ENCODE measurements at places on chromosomes 11 and 22.

GRCh38 chr11:57100638-57101331 lies 81.0 kb upstream of the LRRC55 start:
- DNase-seq, result no peak

- DNase-seq, result no peak
Measured at GRCh38 chr11:16468735-16469453, 112.5 kb upstream of the SOX6 start.

- no peak for DNase-seq
Measured at GRCh38 chr11:73141031-73141308, 1.1 kb downstream of the FCHSD2 start.

DNA sequence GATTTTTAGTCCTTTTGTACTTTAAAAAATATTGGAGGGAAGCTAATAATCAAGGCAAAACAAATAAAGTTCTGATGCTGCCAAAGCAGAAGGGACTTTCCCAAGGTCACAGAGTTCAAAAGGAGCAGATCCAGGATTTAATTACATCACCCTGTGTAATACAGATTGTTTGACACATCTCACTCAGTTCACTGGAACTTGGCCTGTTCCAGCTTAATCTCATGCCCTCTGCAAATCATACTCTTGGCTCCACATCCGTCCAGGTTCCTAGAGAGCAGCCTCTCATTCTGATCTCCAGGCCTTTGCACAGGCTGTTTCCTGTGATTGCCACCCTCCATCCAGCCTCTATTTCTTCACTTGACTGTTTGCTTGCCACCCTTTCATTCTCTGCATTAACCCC lies 151.7 kb downstream of the SPON1 start:
- DNase-seq, result no peak

- DNase-seq, result no peak
Measured at GRCh38 chr11:62256281-62256680, 13.7 kb upstream of the SCGB2A2 start.

DNA sequence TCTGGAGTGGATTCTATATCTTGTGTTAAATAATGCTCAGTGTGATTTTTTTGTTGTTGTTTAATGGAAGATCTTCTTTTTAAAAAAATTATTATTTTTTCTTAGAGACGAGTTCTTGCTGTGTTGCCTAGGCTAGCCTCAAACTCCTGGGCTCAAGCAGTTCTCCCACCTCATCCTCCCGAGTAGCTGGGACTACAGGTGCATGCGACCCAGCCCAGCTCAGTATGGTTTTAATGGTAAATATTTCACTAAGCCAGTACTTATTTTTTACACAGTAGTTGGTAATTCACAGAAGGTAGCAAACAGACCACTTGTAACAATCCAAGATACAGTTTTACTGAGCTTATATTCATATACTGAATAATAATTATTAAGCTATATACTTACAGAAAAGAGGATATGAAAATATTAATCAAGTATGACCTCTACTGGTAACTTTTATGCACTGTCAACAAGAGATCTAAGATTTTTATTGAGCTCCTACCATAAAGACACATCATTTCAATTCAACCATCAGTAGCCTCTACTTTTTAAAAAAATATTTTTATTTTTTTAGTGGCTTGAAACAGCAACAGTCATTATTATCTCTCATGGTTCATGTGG lies 6.1 kb upstream of the CD59 start:
- no peak for DNase-seq

DNA sequence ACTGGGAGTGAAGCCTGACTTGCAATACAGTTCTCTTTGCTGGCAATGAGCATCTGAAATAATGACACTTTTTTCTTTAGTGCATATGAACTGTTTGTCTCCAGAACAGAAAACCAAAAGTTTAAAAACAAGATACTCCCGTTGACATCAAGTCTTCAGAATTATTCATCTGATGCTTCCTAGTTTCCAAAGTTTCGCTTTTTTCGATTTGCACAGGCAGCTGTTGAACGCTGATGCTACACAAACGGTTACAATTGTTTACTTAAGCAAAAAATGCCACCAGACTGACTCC lies 612 bp upstream of the BIRC2 start:
- DNase-seq, result no peak

DNA sequence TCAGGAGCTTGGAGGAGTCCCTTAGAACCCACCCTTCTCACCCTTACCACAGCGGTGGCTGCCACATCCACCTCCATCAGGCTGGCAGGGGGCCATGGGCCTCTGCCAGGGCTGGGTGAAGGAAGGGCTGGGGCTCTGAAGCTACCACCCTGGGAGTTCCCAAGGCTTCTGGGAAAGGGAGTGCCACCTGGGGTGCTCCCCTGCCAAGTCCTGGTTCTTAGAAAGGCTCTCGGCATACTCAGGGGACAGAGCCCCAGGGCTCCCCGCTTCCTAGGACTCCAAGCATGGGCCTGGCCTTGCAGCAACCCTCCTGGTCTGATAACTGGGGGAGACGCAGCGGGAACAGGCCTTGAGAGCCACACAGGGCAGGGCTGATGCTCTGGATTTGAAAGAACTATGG lies 438 bp upstream of the PLA2G3 start:
- DNase-seq, result no peak

- no peak for DNase-seq
Measured at GRCh38 chr11:127098684-127099083, 98.1 kb upstream of the KIRREL3 start.

DNA sequence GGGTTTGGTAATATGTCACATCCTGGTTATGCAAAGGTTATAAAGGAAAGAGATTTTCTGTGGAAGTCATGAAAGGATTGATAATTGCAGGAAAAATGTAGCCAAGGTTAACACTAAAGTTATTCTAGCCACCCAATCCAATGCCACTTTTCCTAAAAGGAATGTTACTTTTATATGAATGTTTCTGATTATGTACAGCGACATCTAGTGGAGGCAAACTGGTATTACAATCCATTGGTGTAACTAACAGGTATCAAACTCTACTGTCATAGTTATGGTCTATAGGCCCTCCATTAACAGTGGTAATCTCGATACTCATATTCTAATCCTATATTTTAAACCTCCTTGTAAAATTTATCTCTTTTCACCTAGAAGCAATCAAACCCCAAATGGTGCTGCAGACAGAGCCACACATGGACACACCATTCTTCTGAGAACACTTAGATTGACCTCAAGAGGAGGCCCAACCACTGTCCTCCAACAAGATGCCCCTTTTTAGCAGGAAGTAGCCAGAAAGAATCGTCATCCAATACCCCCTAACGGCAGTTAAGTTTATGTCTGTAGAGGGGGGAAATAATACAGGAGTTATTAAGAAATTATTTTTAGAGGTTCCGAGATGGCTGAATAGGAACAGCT lies 74.9 kb upstream of the RAG2 start:
- no peak for DNase-seq

- no peak for DNase-seq
Measured at GRCh38 chr11:112166562-112166961, 610 bp upstream of the TEX12 start.

GRCh38 chr11:132864811-132865576 lies 667.3 kb downstream of the OPCML start:
- DNase-seq, result no peak

- DNase-seq, result no peak
Measured at GRCh38 chr11:57405271-57405860, 14.9 kb upstream of the PRG2 start.

GRCh38 chr22:41660416-41660815 lies 28.3 kb downstream of the SNU13 start:
- no peak for DNase-seq

DNA sequence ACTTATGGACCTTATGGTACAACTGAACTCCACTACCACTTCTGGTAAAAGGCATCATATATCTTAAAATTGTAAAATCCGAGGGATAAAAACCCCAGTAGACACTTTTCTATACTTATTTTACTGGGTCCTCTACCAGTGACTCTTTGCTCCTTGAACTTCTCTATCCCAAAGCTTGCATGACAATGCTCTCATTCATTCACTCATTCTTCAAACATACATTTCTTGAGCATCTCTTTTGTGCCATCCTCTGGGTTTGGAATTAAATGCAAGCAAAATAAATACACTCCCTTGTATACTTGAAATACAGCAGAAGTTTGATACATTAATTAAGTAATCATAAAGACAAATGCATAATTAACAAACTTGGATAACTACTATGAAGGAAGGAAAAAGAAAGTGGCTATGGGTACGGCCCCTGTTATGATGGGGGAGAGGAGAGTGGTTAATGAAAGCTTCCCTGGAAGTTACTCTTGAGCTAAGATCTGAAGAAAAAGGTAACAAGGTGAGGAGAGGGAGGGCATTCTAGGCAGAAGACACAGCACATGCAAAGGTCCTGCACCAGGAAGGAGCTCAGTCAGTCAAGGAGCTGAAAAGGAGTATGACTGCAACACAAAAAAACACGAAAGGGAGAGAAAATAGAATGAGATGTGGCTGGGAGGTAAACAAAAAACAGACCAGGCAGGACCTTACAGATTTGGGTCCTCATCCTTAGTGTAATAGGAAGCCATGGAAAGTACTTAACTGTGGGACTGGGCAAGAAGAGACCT lies 8.0 kb downstream of the MPZL3 start:
- no peak for DNase-seq

- no peak for DNase-seq
Measured at GRCh38 chr11:11451501-11452005, 98.5 kb upstream of the CSNK2A3 start.

DNA sequence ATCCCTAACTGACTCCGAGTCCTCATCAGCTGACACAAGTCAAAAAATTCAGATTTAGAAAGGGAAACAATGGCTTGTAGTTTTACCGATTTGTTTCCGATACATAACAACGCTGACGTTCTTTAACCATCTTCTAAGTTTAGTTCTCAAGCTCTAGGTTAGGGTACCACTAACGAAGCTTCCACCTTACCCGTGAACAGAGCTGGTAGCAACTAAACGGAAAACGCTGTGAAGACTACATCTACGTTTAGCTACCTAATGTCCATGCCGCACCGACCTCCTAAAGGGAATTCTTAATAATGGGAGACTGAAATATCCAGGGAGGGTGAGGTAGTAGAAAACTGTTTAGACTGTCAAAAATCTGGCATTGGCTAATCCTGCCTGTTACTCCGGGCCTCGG lies 1.0 kb downstream of the NUP98 start:
- DNase-seq, result no peak

DNA sequence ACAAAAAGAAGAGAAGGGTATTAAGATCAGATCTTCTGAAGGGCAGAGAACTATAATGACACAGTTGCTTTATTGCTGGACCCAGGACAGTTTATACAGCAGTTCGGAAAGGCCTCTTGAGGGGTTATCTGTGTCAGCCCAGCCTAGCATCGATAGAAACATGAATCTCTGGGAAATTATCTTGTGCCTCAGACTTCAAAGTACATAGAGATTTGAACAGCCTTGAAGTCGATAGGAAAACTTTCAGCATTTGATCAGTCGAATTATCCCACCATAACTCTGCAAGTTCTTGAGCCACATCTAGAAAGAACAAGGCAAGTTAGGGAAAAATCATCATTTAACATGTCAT lies 2.5 kb upstream of the LMO2 start:
- DNase-seq, result no peak

DNA sequence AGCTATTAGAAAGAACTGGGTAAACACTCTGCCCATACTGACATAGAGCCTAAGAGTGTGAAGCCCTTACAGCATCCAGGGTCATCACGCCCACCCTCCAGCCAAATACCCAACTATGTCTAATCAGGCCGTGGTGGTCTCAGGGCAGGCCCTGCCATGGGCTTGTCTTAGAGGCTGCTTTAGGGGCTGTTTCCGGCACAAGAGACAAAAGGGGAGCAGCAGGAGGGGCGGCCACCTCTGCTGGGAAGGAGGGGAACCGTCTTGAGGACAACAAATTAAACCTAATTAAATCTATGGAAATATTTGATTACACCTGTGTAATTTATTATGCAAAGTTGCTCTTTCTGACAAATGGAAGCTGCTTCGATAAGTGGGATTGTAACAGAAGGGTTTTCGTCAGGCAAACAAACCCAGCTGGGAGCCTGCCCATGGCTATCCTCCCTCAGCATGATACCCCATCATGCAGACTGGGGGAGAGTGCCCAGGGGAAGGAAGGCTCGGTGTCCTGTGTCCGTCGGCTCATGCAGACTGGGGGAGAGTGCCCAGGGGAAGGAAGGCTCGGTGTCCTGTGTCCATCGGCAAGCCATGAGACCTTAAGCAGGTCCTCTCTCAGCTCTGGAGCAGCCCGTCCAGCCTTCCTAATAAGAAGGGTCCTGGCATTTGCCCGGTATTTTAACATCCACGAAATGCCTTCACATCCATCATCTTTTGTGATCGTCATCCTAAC lies 163.6 kb upstream of the B3GAT1 start:
- no peak for DNase-seq

DNA sequence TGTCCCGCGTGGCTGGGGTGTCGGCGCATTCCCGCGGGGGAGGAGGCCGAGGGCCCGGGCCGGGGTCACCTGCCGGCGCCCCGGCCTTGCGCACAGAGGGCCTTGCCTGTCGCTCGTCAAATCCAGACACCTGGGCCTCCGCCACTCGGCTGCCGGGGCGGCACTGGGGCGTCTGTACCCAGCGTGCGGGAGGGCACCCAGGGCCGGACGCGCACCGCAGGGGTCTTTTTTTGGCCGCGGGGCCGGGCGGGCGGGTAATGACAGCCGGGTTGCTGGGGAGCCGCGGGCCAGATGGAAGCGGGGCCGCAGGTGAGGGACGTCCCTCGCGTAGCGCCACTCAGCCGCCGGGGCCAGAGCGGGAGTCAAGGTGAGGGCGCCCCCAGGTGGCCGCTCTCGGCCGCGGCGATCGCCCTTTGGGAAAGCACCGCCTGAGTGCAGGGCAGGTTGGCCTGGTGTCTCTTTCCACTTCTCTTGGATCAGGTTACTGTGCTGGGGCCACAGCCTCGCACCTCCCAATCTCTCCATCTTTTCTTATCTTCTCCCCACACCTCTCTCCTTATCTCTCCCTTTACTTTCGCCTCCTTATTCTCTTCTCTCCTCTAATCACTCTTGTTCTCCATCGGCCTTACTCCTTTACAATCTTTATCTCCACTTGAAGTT lies 3.5 kb downstream of the PHLDB1 start:
- no peak for DNase-seq

DNA sequence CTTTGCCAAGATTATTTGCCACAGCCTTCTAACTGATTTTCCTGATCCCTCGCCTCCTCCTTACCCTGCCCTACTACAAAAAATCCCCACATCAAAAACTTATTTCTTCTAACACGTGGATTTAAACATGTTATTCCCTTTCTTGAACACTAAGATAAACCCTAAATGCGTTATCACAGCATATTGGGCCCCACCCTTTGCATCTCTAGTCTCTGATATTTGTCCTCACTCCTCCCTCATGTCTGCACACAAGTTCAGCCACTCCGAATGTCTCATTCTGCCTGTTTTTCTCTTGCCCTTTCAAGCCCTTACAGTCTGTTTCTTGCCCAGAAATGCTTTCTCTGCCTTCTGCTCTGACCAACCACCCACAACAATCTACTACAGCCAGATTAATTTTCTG lies 10.6 kb upstream of the ACER3 start:
- no peak for DNase-seq
